ENCODE measurements at places on chromosomes 6 and 20.

- no peaks in the 10 kb centered on the region for H3K36me3 ChIP-seq
- H3K4me3 ChIP-seq: no peak overlapping the region
- no peaks in the 10 kb centered on the region for H3K27me3 ChIP-seq
- H3K4me1 ChIP-seq: no peaks in the 10 kb centered on the region
- no peak overlapping the region for H3K27ac ChIP-seq
Observed at GRCh38 chr6:118843685-118844390, 50.1 kb upstream of the ASF1A start.

DNA sequence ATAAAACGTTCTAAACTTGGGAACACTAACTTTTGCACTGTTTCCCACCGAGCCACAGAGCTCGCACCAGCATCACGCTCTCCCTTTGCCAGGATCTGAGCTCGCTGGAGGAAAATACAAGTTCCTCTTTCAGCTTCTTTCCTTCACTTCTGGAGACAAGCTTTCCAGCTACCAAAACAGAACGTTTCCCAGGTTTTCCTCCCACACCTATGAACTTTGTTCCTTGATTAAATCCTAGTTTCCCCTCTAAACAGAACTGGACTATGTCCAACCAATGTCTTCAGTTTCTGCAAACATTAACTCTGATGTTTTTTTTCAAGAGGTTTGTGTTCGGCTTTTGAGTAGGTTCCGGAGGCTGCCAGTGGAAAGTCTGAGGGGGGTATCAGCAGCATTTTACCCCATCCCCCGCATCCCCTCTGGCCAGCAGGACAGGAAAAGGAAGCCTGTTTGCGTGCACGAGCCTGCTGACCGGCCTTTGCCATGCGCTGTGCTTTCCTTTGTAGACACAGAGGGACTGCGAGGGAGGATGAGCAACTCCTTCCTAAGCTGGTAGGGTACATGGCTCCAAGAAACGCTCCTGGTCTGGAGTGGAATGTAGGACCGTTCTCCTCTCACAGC is 135.5 kb downstream of the LY86 start:
- H3K27ac ChIP-seq: peak overlapping the region; percentile 74
- peaks cover 8% of the 10 kb centered on the region for H3K4me1 ChIP-seq
- no peaks in the 10 kb centered on the region for H3K27me3 ChIP-seq
- H3K36me3 ChIP-seq: no peaks in the 10 kb centered on the region

DNA sequence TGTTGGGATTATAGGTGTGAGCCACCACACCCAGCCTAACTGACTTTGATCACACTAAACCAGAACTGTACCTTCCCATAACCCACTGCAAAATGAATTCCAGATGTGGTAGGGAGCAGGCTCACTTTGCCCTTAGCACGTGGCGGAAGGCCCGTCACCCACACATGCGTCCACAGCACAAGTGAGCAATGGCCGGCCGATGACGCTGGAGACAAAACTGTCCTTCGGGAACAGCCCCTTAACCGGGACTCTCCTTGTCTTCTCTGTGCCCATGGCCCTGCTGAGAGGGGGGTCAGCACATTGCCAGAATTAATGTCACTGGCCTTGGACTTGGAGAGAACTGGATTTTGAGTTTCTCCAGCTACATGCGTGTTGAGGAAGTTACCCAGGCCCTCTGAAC is 107.2 kb downstream of the TOX2 start:
- H3K36me3 ChIP-seq: no peaks in the 10 kb centered on the region
- no peak overlapping the region for H3K4me3 ChIP-seq
- H3K27ac ChIP-seq: no peak overlapping the region
- DNase-seq: no peak
- H3K4me1 ChIP-seq: no peaks in the 10 kb centered on the region

- H3K4me3 ChIP-seq: no peak overlapping the region
- no peak for DNase-seq
- no peaks in the 10 kb centered on the region for H3K4me1 ChIP-seq
- no peaks in the 10 kb centered on the region for H3K36me3 ChIP-seq
- no peaks in the 10 kb centered on the region for H3K27me3 ChIP-seq
- no peak overlapping the region for H3K27ac ChIP-seq
Observed at GRCh38 chr6:13472099-13472498, 15.3 kb downstream of the GFOD1 start.

- H3K27ac ChIP-seq: no peak overlapping the region
- no peaks in the 10 kb centered on the region for H3K27me3 ChIP-seq
- H3K4me1 ChIP-seq: no peaks in the 10 kb centered on the region
- no peaks in the 10 kb centered on the region for H3K36me3 ChIP-seq
- DNase-seq: no peak
- H3K4me3 ChIP-seq: no peak overlapping the region
Observed at GRCh38 chr6:128554302-128554701, 33.9 kb upstream of the PTPRK start.

GRCh38 chr6:119442776-119443184 is 93.2 kb upstream of the MAN1A1 start:
- no peaks in the 10 kb centered on the region for H3K27me3 ChIP-seq
- no peak for DNase-seq
- H3K4me1 ChIP-seq: no peaks in the 10 kb centered on the region
- H3K36me3 ChIP-seq: no peaks in the 10 kb centered on the region
- H3K27ac ChIP-seq: no peak overlapping the region

DNA sequence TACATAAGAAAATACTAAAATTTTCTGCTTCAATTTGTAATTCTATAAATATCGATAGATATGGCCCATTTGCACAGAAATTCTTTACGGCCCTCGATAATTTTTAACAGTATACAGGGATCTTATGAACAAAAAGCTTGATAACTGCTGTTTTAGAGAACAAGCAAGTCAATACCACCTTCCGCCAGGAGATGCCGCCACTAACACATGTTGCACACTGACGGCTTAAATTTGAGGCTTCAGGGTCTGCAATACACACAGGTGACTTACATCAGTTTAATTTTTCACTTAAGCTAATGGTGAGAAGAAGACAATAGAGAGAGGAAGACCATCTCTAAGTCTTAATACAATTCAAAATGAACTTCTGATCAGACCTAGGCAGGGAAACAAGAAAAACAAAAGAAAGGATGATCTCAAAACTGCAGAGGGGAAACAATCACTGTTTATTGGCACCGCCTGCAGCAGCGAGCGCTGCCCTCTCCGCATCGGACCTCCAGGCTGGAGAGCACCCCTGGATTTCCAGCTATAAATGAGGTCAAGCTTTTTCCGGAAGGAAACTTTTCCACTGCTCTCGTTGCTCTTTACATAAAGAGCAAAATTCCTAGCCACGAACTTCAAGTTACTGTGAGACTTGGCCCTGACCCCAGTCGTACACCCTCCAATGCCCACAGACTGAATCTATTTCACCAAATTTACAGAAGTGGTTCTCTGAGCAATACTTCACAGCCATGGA is 53.9 kb downstream of the OTOR start:
- H3K27ac ChIP-seq: no peak overlapping the region
- peak; percentile 39 for DNase-seq
- no peaks in the 10 kb centered on the region for H3K4me1 ChIP-seq
- H3K36me3 ChIP-seq: no peaks in the 10 kb centered on the region
- peaks cover 4% of the 10 kb centered on the region for H3K27me3 ChIP-seq

DNA sequence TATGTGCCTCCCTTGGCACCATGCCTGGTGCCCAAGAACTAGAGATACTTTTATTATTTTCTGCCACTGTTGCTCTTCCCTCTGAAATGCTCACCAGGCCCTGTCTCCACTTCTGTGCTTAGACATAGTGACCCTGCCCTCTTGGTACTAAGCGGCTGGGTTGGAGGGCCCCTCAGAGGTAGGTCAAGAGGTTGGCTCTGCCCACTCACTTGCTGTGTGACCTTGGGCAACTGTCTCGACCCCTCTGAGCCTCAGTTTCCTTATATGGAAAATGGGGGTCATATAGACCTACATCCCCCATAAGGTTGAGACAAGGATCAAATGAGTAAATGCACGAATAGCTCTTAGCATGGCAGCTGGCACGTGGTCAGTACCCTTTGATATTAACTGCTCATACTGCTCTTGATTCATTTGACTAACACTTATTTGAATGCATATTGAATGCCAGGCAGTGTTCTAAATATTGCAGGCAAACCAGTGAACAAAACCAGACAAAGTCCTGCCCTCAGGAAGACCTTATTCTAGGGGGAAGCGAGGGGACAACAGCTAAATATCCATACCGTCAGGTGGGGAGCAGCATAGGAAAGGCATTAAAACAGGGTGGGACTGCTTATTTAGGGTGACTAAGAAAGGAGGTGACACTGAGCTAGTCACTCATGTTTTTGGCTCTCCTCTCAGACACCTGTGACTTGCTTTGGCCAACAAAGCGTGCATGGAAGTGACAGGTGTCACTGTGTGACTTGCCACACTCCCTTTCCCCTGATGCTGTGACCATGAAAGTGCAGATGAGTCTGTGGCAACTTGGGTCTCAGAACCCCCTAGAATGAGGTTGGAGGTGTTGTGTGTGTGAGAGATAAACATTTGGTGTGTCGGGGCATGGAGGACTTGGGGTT is 14.3 kb upstream of the SPO11 start:
- H3K36me3 ChIP-seq: no peaks in the 10 kb centered on the region
- H3K4me3 ChIP-seq: no peak overlapping the region
- no peak for DNase-seq
- no peaks in the 10 kb centered on the region for H3K4me1 ChIP-seq

DNA sequence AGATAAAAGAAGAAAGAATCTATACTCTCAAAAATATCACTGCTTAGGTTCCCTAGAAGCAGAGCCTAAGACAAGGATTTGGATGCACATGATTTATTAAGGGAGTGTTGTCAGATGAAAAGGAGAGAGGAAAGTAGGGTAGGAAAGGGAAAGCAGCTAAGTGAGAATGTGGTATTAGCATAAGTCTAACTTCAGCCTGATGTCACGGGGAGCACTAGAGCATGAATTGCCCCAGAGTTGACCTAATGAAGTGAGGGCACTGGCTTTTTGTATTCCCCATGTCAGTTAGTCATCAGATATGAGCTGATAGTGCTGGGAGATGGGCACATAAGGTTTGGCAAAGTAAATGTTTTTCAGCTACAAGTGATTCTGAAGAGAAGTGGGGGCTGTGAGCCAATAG is 129.0 kb upstream of the THEMIS start:
- no peaks in the 10 kb centered on the region for H3K27me3 ChIP-seq
- no peak overlapping the region for H3K27ac ChIP-seq
- no peaks in the 10 kb centered on the region for H3K4me1 ChIP-seq
- DNase-seq: no peak
- no peaks in the 10 kb centered on the region for H3K36me3 ChIP-seq

DNA sequence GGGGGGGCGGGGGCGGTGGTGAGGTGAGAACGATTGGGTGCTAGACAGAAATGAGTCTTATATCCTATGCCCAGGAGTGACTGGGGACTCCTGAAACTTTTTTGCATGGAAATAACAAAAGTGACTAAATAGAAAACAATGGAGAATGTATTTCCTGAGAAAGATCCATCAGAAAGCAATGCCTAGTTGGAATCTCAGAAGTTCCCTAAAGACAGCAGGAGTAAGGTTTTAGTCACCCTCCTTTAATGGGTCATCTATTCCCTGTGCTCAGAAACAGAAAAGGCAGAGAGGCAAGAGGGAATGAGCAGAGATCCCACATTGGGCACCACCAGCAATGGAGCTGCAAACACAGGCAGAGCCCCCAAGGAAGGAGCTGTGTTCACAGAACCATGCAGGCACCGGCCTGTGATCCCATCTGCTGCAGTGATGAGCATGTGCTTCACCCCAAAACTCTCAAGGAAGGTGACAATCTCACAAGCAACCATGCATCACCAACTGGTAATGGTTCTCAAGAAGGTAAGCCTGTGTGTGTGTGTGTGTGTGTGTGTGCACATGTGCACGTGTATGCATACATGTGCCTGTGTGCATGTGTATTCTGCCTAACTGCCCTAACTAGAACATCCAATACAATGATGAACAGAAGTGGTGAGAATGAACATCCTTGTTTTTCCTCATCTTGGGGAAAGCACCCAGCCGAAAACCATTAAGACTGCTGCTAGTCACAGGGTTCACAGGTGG is 168.4 kb downstream of the WDR27 start:
- no peak overlapping the region for H3K27ac ChIP-seq
- H3K27me3 ChIP-seq: no peaks in the 10 kb centered on the region
- no peak overlapping the region for H3K4me3 ChIP-seq
- no peaks in the 10 kb centered on the region for H3K36me3 ChIP-seq
- H3K4me1 ChIP-seq: peaks cover 4% of the 10 kb centered on the region
- no peak for DNase-seq

DNA sequence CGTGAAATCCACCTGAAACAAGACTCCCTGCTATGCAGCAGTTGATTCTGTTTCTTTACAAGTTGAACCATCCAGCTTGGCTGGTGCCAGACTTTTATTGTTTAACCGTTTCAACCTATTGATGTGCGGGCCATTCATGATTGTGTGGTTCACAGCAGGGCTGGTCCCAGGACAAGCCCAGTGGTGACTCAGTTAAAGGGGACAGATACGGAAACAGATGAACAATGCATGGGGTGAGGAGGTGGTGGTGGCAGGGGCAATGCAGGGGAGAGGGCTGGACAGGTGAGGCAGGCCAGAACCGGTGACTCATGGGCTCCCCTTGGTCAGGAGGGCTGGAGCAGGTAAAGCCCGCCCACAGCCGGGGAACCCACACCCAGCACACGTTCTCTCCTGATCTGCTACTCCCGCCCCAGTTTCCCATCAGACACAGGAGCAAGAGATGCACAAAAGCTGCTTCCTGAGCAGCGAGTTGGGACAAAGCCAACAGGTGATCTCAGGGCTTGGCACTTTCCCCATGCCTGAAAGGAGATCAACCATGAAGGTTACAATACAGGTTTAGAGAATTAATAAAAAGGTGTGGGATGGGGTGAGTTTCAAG is 232.2 kb downstream of the LY86 start:
- DNase-seq: peak; percentile 80
- H3K27me3 ChIP-seq: no peaks in the 10 kb centered on the region
- no peaks in the 10 kb centered on the region for H3K4me1 ChIP-seq

GRCh38 chr6:97085772-97086171 is 161.2 kb downstream of the KLHL32 start:
- H3K27ac ChIP-seq: no peak overlapping the region
- no peaks in the 10 kb centered on the region for H3K27me3 ChIP-seq
- H3K36me3 ChIP-seq: no peaks in the 10 kb centered on the region
- no peak overlapping the region for H3K4me3 ChIP-seq

GRCh38 chr6:164749221-164750064 is 560.0 kb downstream of the C6orf118 start:
- no peaks in the 10 kb centered on the region for H3K4me1 ChIP-seq
- H3K4me3 ChIP-seq: no peak overlapping the region
- H3K27me3 ChIP-seq: no peaks in the 10 kb centered on the region

Data from prostate gland (tissue), 2 donors.